Neural progenitor cell (in vitro differentiated cells): ENCODE measurements at places on chromosomes 6 and 20. TPM values are rescaled to one million over a fixed set of nuclear protein-coding genes. Genes with fewer than 3 reads are reported as not detected.

The CFB gene
- total RNA-seq, result 0.50 TPM in 1 of 2 replicates, not detected in the other

DNA sequence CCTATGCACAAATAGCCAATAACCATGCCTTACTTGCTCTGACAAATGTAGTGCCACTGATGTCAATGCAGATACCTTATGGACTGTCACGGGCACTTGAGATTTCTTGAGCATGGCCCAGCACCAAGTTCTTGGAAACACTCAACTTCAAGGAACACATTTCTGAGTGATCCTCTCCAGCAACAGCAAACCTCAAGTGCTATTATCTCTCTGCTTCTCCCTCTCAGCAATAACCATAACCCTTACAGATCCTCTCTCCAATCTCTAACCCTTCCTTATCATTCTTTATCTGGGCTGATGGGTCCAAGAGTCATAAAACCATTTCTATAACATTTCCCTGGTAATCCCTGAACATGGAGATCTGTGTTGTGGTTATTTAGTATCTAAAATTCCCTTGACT is 266.9 kb upstream of the STXBP5 start:
- DNase-seq, result no peak

DNA sequence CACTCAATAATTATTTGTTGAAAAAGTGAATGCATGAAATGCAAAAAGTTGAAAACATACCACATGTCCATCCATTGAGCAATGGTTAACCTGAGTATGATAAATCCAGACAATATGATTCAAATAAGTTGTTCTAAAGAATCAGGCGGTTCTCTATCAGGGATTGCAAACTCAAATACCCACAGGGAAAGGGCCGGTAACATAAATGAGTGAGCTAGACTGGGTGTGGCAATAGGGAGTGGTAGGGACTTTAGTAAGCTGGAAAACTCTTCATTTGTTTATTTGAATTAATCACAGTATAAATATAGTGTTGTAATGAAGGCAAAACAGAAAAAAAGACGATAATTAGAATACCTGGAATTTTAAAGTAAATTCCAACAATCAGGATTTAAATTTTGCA is 106.3 kb downstream of the BCAS1 start:
- no peak for DNase-seq

The MATN4 gene
- 0.06 TPM in 1 of 2 replicates, not detected in the other for total RNA-seq

The OR2W1 gene
- not detected in 2 replicates for total RNA-seq

- no peak for DNase-seq
Measured at GRCh38 chr6:134322216-134322615, 4.3 kb upstream of the SGK1 start.

The ZNF391 gene
- total RNA-seq, result 9.6 and 16.5 TPM in 2 replicates

- DNase-seq, result no peak
Measured at GRCh38 chr20:14556206-14556605, 218.8 kb upstream of the FLRT3 start.

The SLC32A1 gene
- 0.04 and 0.37 TPM in 2 replicates for total RNA-seq

- DNase-seq, result no peak
Measured at GRCh38 chr20:45926731-45927070, 7.8 kb upstream of the PCIF1 start.

- DNase-seq, result no peak
Measured at GRCh38 chr6:12294851-12295536, 4.8 kb downstream of the EDN1 start.

GRCh38 chr6:101294676-101295075 is 98.8 kb upstream of the GRIK2 start:
- no peak for DNase-seq

- peak; percentile 44 for DNase-seq
Measured at GRCh38 chr6:82006027-82006738, 241.4 kb downstream of the IBTK start.

GRCh38 chr6:162409741-162410691 is 317.6 kb downstream of the PRKN start:
- peak; percentile 87 for DNase-seq

DNA sequence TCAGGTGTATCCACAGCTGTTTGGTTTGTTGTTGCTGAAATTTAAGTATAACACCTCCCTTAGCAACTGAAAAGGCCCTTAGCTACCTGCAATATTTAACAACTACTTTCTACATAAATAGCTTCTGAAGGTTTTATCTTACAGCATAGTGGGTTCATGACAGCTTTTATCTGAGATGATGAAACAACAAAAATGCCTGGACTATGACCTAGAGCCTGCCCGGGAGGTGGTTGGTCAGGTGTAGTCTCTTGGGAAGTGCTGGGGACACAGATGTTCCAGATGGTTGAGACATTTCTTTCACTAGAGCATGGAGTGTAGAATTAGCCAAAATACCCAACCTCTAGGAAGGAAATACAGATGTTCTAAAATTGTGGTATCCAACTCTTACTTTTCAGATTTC is 705.4 kb downstream of the MAFB start:
- DNase-seq, result no peak

DNA sequence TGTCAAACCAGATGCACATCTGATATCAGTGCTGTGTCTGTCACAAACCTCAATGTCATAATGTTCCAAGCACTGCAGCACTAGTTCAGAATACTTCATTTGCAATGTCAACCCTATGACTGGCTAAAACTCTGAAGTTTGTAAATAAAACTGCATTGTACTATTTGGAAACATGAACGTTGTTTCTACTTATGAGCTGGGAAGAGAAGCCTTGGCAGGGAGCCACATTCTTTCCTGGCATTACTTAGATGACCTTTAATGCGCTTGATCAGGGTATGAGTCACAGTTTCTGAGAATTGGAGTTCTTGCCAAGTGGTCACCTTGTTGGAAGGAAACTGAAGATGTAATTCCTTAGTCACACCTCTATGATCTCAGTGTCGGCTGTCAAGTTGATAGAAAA is 664.8 kb upstream of the MMS22L start:
- no peak for DNase-seq

DNA sequence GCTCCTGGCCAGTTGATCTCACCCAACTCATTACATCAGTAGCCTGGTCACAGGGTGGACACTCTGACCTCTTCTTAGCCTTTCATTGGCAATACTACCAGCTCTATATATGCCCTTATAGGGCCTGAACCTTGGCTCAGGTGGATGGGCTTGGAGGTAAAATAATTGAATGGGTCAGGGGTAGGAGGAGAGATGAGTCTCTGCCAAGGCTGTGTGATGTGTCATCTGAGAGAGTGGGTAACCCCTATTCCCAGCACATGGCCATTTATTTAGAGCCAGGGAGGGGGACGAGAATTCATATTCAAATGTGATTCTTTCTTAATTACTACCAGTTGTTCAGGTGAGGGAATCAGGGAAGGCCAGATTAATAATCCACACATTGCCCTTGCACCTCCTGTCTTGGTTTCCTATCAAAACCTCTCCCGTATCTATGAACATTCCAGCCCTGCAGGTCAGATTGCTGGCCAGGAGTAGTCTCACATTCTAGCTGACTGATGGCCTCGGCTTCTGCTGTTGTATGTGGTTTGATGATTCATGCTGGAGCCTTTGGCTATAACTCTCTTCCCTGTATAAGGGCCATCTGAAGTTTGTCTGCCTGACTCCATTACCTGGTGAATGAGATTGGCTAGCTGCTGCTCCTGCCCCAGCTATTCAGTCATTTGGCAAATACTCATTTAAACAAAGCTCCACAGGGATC is 13.4 kb downstream of the C20orf173 start:
- DNase-seq, result no peak

GRCh38 chr20:54539521-54540046 is 64.2 kb downstream of the DOK5 start:
- DNase-seq, result no peak

GRCh38 chr6:44567406-44567805 is 179.9 kb downstream of the CDC5L start:
- no peak for DNase-seq

DNA sequence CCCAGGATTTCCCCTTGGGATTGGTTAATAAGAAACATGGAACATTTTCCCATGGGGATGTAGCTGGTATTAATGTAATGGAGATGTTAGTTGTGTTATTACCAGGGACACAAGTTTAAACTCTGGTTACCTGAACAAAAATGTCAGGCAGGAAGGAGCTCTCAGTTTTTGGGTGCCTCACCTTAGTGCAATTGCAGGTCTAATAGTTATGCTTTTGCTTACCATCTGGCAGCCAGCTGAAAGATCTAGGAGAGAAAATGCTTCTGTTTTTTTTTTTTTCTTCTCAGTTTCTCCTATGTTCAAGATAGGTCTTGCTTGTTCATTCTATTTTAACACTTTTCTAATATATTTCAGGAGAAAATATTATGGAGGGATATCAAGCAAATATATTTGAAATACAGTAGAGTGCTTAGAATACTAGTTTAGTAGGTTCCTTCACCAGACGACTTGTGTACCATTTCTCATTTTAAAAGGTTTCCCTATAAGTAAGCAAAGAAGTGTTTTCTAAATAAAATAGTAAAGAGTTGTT is 4.2 kb upstream of the UBE2J1 start:
- no peak for DNase-seq

The HSPA12B gene
- 0.15 and 0.71 TPM in 2 replicates for total RNA-seq

The SLCO4A1 gene
- total RNA-seq, result 0.88 and 3.1 TPM in 2 replicates

- DNase-seq, result no peak
Measured at GRCh38 chr6:149090937-149091336, 226.6 kb upstream of the TAB2 start.
